Fibroblast of skin of right quadriceps (primary cell): ENCODE measurements at places on chromosomes 11 and 22.

- no peak for DNase-seq
Measured at GRCh38 chr11:3109434-3109833, 52.2 kb upstream of the CARS1 start.

GRCh38 chr11:74418509-74418895 lies 20.3 kb upstream of the PGM2L1 start:
- DNase-seq: peak; percentile 83

DNA sequence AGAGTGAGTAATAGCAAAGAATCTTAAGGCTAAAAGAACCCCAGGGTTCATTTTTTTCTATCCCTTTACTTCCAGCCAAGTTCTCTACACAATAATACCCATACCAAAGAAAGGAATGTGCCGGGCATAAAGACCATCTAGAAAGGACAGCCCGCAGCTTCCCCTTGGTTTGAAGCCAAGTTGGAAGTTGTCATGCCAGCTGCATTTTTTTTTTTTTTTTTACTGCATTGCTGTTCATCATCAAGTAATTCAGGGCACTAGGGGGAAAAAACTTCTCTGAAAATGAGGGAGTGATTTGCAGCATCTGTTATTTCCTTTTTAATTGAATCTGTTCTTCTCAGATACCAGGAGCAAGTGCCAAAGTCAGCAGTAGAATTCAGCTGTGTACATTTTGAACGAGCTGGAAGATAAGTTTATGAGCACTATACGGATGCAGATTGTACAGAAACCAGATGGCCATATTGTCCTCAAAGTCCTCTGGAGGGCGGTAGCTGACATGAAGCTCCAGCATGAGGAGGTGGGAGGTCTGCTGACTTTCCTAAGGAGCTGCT lies 56.4 kb downstream of the UBASH3B start:
- DNase-seq: peak; percentile 57

GRCh38 chr11:44943118-44943517 lies 7.6 kb downstream of the TP53I11 start:
- DNase-seq: no peak

- DNase-seq: no peak
Measured at GRCh38 chr22:42912059-42912458, 55.0 kb upstream of the ARFGAP3 start.

- DNase-seq: no peak
Measured at GRCh38 chr11:67612751-67613150, 6.0 kb downstream of the NDUFV1 start.
